ENCODE measurements at places on chromosomes 5 and 9.

DNA sequence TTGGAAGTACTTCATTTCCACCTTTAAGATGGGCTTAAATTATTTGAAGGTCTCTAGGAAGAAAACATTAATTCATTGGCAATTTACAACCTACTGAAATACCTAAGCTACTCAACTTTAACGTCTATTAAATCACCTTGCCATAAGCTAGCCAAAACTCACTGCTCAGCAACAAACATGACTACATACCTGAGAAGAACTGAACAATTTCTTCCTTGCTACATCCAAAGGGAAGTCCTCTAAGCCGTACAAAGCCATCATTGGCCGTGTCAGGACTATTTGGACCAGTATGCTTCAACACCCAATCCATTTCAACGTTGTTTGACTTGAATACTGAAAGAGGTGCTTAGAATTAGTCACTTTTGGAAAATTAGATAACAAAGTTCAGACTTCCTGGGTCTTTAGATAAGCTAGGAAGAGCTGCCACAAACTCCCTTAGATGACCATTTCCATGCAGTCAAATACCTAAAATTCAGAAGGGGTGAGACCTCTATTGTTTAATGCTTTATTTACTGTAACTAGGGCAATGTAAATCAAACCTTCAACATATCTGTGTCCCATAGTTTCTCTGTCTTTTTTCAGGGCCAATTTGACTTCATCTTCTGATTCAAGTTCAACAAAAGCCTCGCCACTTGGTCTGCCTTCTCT is 2.6 kb downstream of the HNRNPH1 start:
- no peak for DNase-seq

- DNase-seq: no peak
Observed at GRCh38 chr5:54516051-54516655, 1.4 kb upstream of the SNX18 start.

DNA sequence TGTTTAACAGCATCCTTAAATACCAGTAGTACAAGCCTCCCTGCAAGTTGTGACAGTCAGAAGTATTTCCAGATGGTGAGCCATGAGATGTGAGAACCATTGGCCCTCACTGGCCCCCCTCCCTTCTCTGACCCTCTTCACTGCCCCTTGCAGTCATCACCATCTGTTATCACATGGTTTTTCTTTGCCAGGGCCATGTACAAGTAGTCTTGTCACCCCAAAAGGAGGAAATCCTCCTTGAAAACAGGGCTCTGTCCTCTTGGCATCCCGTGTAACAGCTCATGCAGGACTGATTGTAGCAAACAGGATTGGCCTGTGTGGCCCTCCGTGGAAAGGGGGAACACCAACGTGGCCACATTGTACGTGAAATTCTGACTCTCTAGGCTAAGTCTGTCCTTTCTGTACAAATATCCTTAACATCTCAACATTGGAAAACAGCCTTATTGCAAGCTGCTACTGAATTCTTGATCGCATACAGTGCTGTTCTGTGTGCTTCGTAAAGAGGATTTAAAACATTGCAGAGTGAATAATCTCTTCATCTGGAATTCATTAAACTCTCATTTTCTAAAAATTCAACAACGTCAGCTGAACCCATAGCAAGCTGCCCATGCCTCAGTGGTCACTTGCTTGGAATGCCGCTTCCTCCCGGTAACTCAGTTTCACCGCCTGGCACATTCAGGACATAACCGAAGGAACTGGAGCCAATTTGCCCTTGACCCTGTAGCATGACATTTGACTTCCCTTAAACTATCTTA is 171.7 kb downstream of the ATPSCKMT start:
- no peak for DNase-seq

- DNase-seq: no peak
Observed at GRCh38 chr5:159290741-159291140, 27.7 kb downstream of the UBLCP1 start.

DNA sequence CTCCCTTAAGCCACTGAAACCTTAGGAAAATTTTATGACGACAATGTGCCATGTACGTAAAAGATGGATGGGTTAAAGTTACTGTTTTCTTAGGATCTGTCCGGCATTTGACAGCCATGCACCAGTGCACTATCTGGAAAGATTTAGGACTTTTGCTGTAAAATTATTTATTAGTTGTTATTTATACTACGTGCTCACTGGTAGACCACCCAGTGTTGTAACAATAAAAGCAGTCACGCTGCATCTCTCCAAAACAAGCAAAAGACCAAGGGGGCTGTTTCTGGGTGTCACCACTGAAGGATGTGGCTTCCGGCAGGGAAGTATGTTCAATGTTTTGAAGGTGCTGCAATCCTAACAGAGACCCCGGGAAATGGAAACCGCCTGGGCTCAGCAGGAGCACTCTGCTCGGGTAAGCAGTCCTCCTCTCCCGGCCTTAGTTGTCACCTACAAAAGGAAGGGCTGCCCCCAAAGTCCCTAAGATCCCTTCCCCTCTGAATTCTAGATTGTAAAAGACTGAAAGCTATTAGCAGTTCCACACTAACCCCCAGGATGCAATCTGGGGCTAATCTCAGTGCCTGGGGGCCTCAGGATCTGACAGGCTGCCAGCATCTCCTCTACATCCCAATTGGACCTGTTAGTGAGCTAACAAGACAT is 38.6 kb downstream of the SAXO1 start:
- no peak for DNase-seq

DNA sequence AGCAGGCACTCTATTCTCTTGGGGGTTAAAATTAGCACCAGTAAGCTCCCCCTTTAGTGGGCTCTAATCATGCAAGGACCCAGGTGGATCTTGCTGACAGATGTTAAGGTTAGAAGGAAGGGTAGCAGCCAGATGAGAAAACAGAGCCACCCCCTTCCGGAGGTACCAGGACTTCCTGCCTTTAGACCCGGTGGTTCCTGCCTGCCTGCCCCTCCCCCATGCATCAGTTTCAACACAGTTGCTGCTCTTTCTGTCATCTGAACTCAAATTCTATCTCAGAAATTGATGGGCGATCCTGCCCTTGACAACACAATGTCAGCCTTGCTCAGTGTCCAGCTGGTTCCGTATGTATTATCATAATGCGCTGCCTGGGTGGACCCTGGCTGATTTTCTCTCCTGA is 287.3 kb downstream of the EBF1 start:
- no peak for DNase-seq

GRCh38 chr9:2613730-2614271 is 7.8 kb upstream of the VLDLR start:
- no peak for DNase-seq

DNA sequence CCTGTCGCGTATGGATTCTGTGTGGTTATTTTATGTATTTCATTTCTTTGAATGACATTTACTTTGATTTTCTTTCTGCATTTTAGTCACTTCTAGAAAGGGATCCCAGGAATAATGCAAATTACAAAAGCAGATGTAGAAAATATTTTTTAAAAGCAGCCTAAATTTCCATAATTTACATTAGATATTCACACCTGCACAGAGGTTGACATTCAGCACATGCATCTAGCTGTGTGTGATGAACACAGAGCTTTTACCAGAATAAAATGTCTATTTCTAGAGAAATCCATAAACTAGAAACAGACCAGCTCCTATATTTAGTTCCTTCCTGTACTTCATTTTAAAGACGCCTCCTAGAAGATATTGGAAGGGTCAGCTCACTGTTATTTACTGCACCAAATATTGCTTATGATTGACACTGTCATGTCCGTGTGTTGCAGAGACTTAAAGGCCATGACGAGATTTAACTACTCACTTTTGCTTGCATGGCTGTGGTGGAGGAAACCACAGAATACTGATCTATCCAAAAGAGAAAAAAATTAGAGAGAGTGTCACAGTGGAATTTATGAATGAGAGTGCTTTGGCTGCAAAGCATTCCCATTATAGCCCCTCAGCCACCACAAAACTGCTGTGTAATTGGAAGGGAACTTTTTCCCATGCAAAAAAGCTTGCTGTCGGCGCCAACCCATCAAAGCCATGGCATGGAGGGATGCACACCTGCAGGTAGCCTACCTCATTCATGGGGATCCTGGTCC is 58.1 kb downstream of the EBF1 start:
- DNase-seq: no peak

DNA sequence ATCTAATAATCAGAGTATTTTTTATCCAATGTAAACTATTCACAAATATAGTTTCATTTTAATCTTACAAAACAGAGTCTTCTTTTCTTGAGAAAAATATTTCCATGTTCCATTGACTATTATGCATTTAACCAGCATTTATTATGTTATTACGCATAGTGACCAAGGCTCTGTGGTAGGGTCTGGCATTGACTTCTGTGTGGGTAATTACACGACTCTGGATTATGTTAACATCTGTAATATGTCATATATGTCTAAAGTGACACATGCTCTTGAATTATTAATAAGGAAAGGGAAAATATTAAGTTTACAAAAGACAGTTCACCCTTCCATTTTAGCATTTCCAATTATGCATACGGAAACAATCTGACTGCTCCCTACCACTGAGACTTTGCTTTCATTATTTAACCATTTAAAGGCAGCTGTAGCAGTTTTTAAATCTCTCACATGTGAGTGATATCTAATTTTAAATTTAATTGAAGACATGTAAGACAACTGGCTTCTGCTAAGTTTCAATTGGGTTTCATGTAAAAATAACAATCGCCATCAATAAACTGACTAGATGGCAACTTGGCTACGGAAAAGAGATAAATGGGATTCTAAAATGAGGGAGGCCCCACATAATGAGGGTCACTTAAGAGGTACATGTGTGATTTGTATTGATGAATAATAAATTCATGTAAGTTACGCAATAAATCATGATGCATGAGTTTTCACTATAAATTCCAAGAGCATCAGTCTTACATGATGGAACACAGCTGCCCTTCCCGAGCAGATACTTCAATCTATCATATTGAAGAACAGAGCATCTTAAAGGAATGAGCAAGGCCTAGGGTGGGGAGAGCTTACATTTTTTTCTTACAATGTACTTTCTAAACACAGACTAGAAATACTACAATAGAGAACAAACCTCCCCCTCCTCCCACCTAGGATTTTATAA is 1056.8 kb downstream of the MAT2B start:
- DNase-seq: no peak

- no peak for DNase-seq
Observed at GRCh38 chr5:177982072-177982727, 13.8 kb downstream of the PROP1 start.

DNA sequence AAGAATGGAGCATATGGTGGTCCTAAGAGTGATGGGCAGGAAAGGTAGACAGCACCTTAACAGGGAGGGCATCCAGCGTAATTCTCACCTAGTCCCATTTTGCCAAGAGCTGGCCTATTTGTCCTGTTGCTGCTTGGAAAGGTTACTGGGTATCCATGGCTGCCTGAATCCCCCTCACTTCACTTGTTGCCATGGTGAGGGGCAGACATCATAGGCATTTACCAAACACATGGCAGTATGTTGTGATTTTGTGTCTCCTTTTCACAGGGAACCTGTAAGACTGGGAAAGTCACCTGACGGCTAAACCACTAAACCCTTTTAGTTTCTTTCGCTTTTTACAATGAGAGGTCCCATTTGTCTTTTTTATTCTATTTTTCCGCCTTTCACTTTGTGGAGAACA is 227.1 kb downstream of the CD180 start:
- no peak for DNase-seq

GRCh38 chr5:176373100-176373818 is 8.0 kb downstream of the ARL10 start:
- DNase-seq: no peak

DNA sequence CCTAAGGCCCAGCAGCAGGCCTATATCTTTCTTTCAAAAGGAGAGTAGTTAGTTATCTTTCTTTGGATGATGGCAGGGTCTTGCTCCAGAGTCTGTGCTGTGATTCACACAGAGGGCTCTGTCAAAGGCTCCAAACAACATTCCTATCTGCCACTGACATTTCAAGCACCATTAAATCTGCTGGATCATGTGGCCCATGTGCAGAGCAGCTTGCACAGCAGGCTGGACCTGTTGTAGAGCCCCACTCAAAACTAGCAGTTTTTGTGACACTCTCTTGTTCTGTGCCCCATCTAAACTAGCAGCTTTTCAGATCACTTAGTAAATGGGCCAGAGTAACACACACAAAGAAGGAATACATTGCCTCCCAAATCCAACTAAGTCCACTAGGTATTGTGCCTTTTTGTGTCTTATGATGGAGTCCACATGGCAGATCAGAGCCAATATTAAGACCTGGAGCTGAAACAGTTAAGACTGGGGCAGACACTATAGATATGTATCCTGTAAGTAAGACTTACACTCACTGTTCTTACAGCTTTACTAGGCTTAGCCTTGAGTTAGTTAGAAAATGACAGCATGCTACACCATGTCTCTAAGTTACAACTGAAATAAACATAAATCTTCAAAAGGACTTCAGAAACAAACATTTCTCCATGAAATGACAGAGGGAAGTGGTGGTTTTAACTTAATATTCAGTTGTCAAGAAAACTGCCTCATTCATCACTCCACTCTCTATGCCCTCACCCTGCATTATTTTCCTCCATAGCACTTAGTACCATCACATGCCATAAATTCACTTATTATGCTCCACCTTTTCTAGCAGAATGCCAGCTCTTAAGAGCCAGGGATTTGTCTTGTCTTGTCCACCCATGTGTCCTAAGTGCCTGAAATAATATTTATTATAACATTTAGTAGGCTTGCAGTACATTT is 400.9 kb downstream of the RAB3C start:
- no peak for DNase-seq

DNA sequence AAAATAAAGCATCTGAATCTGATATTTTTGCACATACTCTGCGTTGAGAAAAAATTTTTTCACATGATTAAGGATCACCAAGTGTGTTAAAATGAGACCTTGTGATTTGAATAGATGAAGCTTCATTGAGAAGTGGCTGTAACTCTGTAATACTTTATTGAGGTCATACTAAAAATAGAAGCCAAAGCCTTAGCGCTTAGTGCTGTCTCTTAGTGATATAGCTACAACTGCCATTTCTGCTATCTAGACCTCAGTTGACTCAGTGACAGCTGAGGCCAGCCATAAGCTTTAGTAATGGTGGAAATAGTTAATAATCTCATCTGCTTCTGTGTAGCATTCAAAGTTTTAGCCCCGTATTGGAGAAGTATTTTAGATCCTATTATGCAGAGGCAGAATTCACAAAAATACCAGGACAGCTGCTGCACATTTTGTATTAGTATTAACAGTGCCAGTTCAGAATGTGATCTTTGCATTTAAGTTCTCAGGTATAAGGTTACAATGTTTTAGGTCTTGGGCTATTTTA is 107.4 kb upstream of the SGCD start:
- DNase-seq: no peak

- DNase-seq: no peak
Observed at GRCh38 chr5:132526974-132527564, 16.3 kb downstream of the IL5 start.

DNA sequence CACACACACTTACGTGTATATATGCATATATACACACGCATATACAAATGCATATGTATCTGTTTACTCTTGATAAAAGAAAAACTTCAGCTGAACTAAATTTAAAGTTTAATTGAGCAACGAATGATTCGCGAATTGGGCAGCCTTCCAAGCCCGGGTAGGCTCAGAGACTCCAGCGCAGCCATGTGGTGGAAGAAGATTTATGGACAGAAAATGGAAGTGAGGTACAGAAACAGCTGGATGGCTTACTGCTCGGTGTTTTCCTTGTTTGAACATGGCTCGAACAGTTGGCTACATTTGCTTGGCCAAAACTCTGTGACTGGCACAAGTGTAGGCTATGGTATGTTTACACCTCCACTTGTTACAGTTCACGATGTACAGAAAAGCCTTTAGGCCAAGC is 239.3 kb upstream of the PRDM9 start:
- no peak for DNase-seq

Measured in stimulated activated CD8-positive, alpha-beta memory T cell treated with anti-CD3 and anti-CD28 coated beads, Interleukin-2, amount 100 ng/mL, for 1 hour (primary cell).